ENCODE measurements at places on chromosomes 12 and 14.
A peak's percentile ranks its signal among the peaks of the same experiment; 100 is the strongest.

DNA sequence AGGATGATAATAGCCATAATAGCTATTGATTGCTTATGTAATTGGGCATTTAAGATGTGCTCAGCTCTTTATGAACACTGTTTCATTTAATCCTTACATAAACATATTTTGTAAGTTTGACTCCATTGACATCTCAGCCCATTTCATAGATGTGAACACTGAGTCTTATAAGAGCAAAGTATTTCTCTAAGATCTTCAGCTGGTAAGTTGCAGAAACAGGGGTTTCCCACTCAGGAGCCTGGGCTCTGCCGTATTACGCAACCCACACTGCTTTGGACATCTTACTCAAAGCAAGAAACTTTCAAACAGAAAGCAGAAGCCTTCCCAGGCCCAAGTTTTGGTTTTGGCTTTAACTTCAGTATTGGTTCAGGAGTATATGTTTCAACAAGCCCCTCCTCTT, 705.1 kb downstream of the MED13L start:
- no peak for DNase-seq

GRCh38 chr12:7188562-7189397, 706 bp upstream of the PEX5 start:
- DNase-seq, result peak; percentile 79

DNA sequence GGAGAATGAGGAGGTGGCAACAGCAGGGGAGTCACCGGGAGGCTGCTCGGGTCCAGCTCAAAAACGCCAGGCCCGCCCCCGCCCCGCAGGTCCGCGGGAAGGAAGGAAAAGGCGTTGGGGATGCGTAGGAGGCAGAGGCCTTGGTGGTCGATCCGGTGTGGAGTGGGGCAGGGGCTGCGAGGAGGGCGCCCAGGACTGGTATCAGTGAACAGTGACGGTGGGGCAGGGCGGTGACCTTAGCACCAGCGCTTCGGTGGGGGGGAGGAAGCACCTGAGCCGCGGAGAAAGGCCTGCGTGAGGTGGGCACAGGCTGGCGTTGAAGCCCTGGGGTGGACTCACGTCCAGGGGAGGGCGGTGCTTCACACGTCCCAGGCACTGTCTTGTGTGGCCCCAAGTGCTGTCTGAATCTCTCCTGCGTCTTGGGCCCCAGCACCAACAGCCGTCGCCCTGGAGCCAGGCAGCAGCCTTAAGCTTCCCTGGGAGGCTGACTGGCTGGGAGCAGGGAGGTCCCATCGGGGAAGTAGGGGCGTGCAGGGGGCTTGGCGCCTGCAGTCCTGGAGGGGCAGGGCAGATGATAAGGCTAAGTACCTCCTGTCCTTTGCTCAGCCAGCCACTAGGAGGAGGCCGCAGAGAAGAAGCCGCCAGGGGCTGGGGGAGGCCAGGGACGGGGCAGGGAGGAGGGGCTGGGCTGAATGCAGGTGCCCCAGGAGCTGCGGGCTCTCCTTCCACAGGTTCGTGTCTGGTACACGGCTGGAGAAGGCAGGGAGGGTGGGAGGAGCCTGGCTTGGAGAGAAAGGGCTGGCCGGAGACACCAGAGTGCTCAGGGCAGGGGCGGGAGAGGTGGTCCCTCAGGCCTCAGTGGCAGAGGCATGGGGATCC, 26.5 kb downstream of the ZBTB42 start:
- DNase-seq, result no peak

- DNase-seq, result no peak
These were observed 3.7 kb upstream of the COX8C start for GRCh38 chr14:93343266-93343665.

DNA sequence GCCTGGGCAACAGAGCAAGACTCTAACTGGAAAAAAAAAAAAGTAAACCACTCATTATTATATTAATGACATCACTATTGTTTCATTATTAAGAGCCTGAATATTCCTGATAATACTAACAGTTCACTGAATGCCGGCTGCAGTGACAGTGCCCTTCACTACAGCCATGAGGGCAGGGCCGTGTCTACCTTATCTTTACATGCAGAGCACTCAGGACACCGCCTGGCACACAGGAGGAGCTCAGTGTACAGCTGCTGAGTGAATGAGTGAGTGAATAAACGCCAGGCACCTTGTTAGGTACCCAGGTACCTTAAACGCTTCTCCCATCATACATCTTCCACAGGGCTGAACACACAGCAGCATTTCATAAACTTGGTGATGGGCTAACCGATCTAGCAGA, 23.2 kb downstream of the ZFYVE1 start:
- DNase-seq, result no peak

- no peak for DNase-seq
These were observed 94.1 kb downstream of the SLC25A47 start for GRCh38 chr14:100416921-100417860.

DNA sequence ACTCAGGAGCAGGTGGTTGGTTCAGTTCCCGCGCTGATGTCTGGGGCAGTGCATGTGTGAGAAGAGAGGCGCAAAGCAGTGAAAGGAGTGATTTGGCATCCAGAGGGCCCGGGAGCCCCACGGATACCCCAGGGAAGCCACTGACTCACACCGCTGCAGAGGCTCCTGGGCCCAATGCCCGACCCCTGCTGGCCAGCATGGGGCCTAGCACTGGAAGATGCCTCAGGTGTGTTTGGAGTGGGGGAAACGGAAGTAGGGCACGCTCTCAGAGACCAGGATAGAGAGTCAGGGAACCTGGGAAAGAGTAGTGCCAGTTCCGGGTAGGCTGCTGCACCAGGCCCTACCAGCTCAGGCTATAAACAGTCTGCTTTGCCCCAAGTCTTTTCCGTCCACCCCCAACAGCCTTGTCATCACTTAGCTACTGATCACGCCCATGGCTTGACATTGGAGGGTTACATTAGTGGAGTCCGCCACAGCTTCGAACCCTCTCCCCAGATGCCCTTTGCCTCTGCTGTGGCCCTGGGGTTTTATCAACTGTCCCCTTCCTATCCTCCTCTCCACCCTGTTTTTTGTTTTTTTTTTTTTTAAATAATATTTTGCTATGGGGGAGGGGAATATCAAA, 9.5 kb upstream of the CSAD start:
- DNase-seq, result no peak

DNA sequence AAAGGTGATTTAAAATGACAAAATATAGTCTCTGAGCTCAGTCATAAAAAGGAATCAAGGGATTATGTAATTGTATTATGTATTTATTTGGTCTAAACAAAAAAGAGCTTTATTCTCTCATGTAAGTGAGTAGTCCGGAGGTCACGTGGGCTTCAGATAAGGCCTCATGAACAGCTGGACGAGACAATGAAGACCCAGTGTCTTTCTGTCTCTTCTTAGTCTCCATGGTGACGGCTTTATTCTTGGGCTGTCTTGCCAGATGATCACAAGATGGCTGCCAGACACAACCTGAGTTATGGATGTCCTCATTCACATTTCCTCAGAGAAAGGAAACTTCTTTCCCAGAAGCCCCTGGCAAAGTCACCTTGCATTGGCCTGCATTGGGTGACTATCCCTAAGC, 98.6 kb downstream of the ARF6 start:
- DNase-seq, result no peak
